ENCODE measurements at places on chromosomes 4 and X.
A peak's percentile ranks its signal among the peaks of the same experiment; 100 is the strongest.

DNA sequence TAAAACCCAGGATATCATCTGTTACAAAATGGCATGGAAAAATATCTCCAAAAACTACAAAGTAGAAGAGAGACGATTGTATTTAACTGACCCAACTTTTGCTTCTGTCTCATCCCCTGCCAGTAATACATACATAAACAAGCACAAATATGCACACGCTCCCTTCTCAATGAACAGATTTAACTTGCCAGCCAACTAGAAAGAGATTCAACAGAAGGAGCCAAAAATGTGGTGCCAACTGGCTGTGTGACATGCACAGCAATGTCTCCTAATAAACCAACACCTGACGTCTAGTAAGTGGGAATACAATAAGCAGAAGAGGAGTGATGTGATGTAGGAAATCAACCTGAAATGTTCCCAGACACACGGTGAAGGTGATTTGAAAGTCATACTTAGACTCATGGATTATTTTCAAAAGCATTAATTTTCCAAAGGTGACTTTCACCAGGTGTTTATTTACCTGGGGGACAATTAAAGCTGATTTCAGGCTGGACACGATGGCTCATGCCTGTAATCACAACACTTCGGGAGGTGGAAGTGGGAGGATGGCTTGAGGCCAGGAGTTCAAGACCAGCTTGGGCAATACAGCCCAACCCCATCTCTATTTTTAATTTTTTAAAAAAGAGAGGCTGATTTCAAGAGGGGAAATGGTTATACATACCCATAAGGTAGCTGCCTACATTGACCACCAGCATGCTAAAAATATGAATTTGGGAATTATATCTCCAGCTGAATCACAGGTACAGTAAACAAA lies 33.7 kb downstream of the SH3RF1 start:
- DNase-seq = no peak

DNA sequence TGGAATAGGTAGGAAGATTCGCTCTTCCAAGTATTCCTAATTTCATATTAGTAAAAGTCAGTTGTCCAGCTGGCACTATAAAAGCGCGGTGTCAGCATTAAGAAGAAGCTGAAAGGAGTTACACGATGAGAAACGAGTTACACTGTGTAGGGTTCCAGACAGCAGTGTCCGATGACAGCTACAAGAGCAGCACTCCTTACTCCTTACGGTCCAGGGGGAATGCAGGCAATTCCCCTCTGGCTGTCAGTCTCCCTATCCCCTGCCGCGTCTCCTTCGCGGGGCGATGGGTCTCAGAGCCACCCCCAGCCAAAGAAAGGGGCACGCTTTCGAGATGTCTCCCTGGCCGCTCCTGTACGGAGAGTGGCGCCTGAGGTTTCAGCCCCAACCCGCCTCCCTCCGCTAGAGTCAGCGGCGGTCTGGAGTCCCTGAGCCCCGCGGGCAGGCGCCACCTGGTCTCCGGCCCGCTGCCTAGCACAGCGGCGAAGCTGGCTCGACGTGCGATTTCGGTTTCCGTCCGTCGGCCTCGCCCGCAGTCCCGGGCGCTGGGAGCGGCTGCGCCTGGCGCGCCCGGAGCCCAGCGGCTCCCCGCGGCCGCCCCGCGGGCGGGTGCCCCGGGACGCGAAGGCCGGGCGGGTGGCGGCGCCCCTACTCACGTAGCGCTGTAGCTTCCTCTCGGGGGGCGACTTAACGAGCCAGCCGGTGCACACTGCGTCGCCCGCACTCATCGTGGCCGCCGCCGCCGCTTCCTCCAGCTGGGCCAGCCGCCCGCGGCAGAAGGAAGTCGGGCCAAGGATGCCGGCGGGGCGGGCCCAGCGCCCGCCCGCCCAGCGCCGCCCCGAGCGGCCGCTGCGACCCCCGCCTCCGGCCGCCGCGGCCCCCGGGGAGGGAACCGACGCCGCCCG lies at the start of gene GAB3:
GAB3 (minus strand) TSS at position 777 of the 902 bp plus-strand sequence; CDS start at position 725, 52 bp downstream.
- DNase-seq = peak; percentile 46

DNA sequence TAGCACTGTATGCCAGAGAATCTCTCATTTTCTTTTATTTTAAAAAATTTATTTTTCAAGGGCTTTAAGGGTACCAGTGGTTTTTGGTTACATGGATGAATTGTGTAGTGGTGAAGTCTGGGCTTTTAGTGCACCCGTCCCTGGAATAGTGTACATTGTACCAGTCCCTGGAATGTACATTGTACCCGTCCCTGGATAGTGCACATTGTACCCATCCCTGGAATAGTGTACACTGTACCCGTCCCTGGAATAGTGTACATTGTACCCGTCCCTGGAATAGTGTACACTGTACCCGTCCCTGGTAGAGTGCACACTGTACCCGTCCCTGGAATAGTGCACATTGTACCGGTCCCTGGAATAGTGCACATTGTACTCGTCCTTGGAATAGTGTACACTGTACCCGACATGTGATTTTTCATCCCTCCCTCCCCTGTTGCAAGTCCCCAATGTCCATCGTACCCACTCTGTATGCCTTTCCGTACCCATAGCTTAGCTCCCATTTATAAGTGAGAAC lies 56.1 kb upstream of the HELT start:
- no peak for DNase-seq

DNA sequence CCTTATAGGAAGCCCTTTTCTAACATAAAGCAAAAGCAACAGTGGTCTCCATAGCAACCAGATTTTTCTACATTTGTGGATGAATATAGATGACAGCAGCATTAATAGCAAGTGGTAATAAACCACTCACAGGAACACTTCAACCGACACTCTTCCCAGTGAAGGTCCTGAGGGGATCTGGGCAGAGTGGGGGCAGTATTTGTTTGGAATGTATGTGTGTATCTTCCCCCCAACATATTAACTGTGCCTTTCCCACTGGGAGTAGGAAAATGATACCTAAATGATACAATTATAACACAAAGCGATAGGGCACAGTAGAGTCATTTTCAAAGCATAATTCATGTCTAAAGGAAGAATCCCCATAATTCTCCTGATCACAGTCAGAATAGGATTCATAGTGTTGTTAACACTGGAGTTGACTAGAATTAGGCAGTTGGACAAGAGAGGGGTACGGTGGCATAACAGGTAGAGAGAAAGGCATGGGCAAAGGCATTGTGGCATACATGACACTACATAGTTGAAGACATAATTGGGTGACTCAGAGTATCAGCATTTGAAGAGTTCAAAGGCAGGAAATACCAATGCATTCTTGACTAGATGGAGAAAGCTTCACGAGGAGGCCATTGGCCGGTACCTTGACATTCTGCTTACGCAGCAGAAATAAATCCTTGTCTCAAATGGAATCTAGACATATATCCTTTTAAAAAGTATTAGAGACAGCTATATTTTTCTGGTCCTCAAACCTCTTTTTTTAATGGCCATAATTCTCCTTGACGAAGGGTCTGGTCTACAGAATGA lies 15.2 kb downstream of the CAPN6 start:
- DNase-seq = no peak

DNA sequence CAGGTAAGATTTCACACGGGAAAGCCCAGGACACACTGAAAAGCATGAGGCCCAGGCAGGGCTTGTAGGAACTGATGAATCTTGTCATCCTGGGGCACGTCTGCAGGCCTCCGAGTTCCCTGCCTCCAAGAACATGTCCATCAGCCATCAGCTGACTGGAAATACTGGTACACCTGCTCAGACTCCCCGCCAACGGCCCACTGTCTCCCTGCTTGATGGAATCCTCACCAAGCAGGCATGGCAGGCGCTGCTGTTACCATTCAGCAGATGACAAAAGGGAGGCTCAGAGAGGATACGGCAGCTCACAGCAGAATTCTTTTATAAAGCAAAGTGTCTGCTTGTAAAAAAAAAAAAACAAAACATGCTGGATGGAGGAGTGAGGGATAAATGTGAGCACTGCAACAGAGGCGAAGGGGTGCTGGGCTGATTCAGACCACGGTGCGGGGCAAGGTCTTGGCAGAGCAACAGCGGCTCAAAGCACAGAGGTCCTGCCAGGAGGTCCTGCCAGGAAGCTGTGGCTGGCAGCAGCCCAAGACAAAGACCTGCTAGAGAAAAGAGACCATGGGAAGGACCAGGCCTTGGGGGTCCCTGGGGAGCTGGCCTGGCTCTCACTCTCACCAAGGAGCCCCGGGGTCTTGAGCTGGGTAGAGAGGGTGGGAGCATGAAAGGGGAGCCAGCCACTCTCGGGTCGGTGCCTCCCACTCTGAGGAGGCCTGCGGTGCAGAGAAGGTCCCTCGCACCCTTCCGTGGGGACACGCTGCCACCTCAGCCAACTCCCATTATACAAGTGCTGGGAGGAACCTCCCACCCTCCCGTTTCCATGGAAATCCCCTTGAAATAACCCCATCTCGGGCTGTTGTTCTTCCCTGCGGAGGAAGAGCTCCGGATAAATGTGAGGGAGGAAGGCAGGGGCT lies 25.6 kb downstream of the PPP2R2C start:
- no peak for DNase-seq

All from naive thymus-derived CD4-positive, alpha-beta T cell (primary cell).